ENCODE measurements at places on chromosomes 6 and 20.

- no peak for DNase-seq
Measured at GRCh38 chr20:24647713-24648112, 178.3 kb downstream of the SYNDIG1 start.

- no peak for DNase-seq
Measured at GRCh38 chr6:55399351-55399750, 72.1 kb downstream of the GFRAL start.

DNA sequence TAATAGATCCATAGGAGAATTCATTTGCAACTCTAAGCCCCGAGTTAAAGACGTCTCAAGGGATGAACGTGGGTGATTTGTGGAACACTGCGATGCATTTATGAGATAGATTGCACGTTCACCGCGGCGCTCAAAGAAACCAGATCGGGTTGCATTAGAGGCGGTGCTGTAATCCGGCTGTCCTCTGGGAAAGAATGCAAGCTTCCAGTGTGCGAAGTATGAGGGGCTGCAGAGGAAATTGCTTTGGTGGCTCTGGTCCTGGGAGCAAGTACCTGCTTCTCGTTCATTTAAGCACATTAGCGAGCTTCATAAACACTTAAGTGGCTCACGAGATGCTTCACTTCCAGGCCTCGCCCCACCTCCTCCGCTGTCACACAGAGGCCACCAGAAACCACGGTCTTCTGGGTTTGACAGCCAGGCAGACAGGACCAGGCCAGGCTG lies 182.3 kb downstream of the CDH4 start:
- DNase-seq: no peak

DNA sequence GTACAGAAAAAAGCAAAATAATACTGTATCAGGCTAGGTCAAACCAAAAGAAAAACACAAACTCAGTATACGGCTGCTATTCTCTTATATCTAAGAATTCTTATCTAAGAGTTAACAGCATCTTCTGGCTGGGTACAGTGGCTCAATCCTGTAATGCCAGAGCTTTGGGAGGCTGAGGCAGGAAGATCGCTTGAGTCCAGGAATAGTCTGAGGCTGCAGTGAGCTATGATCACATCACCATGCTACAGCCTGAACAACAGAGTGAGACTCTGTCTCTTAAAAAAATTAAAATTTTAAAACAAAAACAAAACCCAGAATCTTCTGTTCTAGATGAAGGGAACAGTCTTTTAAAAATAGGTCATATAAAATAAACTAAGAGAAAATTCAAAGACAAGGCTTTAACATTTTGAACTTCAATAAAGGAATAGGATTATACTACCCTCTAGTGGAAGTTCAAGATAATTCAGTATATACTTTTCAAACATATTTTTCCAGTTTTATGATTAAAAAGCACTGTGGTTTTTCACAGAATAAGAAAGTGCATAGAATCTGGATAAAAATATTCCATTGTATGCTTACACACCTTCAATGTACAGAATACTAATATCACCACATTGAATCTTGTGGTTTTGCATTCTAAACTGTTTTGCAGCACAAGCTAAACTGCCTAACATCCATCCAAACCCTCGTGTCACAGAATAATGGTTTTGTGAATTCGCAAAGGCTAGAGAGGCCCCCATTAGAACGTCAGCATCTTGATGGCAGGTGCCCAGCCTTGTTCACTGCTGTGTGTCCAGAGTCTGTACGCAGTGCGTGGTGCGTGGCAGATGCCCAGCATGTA lies 39.3 kb downstream of the DTNBP1 start:
- peak; percentile 69 for DNase-seq

GRCh38 chr20:819680-820322 lies 13.7 kb upstream of the FAM110A start:
- no peak for DNase-seq

DNA sequence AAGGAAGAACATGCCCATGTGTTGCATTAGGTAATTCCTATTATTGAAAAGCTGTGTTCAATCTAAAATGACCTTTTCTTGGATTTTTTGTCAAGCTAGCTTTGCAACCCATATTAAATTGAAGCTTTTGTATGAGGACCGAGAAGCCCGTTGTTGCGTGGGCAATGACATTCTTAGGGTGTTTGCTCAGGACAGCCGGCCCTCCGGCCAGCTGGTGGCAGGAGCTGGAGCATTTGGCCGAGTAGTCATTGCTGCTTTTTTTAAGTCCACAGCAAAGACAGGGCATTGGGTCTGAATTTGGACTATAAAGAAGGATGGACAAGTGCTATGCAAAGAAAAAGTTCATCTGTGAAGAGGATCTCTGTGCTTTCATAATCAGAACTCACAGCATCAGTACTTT lies 365.8 kb downstream of the SAMD5 start:
- DNase-seq: no peak

GRCh38 chr6:13190376-13190775 lies 138.0 kb downstream of the TBC1D7 start:
- no peak for DNase-seq

DNA sequence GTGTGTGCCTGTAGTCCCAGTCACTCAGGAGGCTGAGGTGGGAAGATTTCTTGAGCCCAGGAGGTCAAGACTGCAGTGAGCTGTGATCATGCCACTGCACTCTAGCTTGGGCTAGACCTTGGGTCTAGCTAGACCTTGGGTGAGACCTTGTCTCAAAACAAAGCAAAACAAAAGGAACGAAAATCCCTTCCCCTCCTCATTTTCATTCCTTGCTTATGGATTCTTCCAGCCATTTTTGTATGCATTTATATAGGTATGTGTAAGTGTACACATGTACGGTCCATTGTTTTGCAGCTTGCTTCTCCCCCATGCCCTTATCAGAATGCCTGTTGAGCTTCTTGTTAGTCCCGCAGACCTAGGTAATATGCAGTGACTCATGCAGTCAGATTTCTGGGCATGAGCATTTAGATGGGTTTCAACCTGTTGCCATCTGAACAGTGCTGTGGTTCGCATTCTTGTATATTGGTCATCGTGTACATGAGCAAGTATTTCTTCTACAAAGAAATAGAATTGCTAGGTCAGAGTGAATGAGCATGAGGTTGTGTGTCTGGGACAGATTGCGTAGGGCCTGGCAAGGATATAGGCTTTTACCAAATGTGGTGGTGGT lies 73.2 kb downstream of the ATRN start:
- DNase-seq: no peak

- peak; percentile 21 for DNase-seq
Measured at GRCh38 chr20:31722257-31723068, at the start of gene BCL2L1. BCL2L1 (minus strand) TSS chr20:31722868; CDS start chr20:31722218, 650 bp downstream.

- peak; percentile 32 for DNase-seq
Measured at GRCh38 chr6:55069132-55069781, 105.1 kb upstream of the HCRTR2 start.

GRCh38 chr6:146990284-146990683 lies 213.9 kb upstream of the STXBP5 start:
- DNase-seq: no peak

GRCh38 chr20:15060265-15061060 lies 723.1 kb upstream of the FLRT3 start:
- DNase-seq: no peak

- DNase-seq: no peak
Measured at GRCh38 chr20:50038574-50038991, 55.8 kb downstream of the SNAI1 start.

DNA sequence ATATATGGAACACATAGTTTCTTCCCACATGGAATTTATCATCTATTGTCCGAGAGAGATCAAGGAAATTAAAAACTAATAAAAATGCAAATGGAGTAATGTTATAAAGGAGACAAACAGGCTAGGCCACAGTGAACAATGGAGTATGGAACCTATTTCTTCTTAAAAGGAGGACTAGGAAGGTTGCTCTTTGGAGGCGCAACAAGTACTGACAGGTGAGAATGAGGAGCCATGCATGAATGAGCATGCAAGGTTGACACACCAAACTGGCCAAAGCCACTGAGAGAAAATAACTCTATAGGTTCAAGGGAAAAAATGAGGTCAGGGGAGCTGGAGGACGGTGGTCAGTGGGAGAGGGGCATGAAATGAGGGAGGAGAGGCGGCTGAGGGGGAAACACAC lies 40.9 kb downstream of the PSMB1 start:
- no peak for DNase-seq

DNA sequence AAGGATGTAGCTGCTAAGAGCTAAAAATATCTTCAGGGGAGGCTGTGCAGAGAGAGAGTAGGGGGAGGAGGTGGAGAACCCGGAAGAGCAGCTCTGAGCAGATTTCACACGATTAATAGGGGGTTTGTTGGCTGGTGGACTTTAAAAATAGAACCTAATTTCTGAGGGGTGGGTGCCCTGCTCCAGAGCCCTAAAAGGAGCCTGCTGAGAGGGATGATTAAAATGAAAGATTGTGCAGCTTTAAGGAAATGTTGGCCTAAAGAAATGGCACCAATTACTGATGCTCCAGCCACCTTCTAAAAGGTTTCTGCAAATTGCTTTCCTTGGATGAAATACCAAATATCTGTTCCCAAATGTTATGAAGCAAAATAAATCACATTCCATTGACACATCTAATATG lies 202.8 kb upstream of the BTBD3 start:
- no peak for DNase-seq

- DNase-seq: no peak
Measured at GRCh38 chr6:148565930-148566663, 180.7 kb upstream of the UST start.

DNA sequence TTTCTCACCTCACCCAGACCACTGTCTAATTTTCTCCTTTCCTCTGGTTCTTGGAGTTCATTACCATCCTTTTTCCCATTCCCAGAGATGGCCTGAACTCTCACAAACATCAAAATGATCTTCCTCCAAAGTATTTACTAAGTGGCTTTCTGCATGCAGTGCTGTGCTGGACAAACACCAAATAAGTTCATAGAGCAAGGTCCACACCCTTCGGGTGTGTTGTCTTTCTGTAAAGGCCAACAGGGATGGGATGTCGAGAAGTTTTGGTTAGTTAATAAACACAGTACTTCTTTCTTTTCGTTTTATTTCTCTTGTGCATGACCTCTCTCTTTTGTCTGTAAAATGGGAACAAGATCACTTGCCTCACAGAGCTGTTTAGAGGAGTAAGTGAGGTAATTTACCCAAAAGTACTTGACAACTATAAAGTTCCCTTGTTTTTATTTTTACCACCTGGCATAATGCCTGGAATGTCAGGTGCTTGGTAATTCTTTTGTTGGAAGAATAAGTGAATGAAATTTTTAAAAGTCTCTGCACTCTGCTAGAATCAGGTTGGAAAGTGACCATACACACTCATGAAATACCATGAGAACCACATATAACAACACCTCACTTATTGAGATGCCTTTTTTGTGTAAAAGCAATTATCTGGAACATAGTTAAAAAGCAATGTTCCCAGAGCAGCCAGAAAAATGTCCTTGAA lies 22.8 kb upstream of the CCN6 start:
- DNase-seq: no peak

- no peak for DNase-seq
Measured at GRCh38 chr6:42155293-42155692, 12.9 kb upstream of the C6orf132 start.

DNA sequence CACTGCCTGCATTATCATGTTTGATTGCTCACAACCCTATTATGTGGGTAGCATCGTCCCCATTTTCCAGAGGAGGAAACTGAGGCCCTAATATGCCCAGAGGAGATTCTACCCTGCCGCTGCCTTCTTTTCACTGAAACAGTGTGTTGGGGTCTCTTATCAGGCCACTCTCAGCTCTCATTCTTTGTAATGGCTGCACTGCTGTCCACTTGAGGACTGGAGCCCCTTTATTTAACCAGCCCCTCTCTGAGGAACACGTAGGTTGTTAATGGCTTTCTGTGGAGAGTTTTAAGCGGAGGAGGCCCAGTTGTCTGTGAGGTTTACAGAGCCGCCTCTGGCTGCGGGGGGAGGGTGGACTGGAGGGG lies 32.5 kb downstream of the SRC start:
- DNase-seq: no peak

GRCh38 chr6:148214667-148215066 lies 128.0 kb upstream of the SASH1 start:
- no peak for DNase-seq

GRCh38 chr6:148831064-148831463 lies 84.2 kb downstream of the UST start:
- DNase-seq: no peak

DNA sequence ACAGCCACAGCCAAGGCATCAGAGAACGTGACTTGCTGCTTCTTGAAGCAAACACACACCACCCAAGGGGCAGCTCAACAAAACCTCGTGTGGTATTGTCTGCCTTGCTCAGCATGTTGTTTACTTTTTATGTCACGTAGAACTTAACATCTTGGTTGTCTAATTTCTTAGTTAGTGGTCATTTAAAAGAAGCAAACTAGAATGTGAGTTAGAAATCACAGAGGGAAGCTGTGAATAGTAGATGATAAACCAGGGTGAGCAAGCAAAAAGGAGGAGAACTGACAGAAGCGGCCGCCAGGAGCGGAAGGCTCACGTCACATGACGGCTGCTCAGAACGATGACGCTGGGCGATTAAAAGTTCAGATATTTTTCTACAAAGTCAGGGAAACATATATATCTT lies 51.5 kb upstream of the KIF25 start:
- no peak for DNase-seq

GRCh38 chr20:2625062-2625461 lies 27.4 kb upstream of the NOP56 start:
- DNase-seq: no peak

GRCh38 chr6:97674802-97675201 lies 391.8 kb upstream of the MMS22L start:
- no peak for DNase-seq

DNA sequence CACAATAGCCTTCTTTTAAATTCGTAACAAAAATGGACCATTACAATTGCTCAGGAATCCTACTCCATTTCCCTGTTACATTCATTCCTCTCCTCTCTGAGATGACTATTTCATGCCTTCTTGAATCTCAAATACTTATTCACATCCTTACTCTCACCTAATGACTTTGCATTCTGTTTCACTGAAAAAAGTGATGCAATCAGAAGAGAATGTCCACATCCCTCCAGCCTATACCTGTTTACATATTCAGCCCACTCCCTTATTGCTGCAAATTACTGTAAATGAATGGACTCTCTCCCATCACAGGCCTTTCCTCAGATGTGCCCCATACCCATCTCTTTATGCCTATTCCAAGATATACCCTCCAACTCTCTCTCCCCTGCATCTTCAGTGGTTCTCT lies 8.6 kb downstream of the TAAR1 start:
- DNase-seq: no peak

- no peak for DNase-seq
Measured at GRCh38 chr20:43969028-43969447, 54.4 kb downstream of the TOX2 start.

- DNase-seq: no peak
Measured at GRCh38 chr6:161395716-161396231, 121.9 kb upstream of the AGPAT4 start.
